ENCODE measurements at places on chromosomes 16 and 17. TPM values are rescaled to one million over a fixed set of nuclear protein-coding genes. Genes with fewer than 3 reads are reported as not detected.

ZP2 gene
- not detected for total RNA-seq

LRRC36 gene
- not detected for total RNA-seq

TMEM132E gene
- total RNA-seq: not detected

APOBR gene
- not detected for total RNA-seq

CSH1 gene
- not detected for total RNA-seq
